Progenitor cell of endocrine pancreas (in vitro differentiated cells): ENCODE measurements at places on chromosomes 1 and 21.

- DNase-seq = no peak
Measured at GRCh38 chr1:1238702-1239178, 6.7 kb downstream of the B3GALT6 start.

DNA sequence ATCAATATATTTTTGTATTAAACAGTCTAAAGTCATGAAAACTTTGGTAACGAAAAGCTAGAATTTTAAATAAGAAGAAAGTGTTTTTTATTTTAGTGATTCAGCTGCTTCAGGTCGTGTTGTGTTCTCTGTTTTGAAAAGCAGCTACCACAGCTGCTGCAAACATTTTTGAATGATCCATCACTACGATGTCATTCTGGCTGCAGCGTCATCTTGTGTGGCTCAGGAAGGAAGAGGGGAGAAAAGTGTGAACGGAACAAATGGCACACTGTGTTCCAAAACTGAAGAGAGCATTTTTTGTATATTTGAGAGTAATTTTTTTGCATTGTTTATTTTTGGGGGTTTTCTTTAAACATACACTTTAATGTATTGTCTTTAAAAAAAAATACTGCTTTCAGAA is 323.0 kb upstream of the ADGRL2 start:
- no peak for DNase-seq

DNA sequence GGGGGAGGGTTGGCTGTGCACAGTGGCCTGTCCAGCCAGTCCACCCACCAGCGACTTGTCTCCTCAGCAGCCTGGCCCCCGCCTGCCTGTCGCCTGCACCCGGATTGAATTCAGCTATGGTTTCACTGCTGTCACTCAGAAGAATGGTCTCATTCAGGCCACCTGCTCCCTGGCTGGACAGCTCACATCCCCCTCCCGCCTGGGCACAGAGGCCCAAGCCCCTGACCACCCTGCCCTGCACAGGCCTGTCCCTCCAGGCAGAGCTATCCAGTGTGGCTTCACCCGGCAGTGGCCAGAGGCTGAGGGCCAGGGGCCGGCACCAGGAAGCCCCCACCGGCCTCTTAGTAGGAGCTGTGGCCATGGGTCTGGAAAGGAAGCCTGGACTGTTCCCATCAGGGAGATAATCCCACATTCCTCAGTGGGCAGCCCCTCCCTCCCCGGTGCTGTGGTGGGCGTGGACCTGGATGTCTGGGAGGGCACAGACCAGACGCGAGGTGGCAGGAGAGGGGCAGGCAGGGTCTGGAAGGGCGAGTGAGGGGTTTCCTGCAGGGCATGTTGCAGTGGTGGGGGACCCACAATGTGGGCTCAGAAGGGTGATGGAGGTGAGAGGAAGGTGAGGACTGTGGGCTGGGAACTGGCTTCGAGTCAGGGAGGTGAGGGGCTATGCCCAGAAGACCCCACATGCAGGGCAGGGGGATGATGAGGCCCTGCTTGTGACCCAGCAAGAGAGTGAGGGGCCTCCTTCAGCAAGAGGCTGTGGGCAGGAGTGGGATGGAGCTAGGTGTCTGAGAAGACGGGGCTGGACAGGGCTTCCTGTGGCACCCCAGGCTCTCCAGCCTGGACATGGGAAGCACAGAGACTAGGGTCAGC is 30.4 kb downstream of the WNT9A start:
- no peak for DNase-seq

GRCh38 chr1:35642471-35642955 is 1.2 kb upstream of the PSMB2 start:
- DNase-seq = no peak

DNA sequence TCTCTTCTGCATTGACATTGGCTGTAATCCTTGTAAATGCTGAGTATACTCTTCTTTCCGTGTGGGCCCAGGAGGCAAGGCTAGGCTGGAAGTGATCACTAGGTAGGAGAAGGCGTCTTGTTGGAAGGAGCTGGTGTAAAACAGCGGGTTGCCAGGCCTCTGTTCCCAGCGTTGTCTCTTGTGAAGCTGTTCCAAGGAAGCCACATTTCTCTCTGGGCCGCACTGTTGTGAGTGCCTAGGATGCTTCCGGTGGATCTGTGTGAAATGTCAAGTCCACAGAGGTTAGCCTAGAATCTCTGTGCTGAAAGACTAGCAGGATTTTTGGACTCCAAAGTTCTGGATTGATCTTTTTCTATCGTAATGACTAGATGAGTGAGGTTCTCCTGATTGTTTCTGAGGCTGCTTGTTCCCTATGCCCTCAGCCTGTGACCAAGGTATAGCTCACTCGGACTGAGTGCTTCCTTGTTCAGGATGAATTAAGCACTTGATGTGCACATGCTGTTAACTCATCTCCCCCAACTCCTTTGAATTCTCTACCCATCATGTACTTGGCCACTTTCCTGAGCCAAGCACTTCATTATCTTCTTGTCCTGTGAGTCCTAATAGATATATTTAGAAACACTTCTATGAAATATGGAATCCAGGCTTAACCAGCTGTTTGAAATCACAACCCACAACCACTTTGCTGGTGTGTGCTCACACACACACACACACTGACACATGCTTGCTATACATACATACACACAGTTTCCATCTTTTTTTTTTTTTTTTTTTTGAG is 63.3 kb downstream of the PBX1 start:
- DNase-seq = no peak

DNA sequence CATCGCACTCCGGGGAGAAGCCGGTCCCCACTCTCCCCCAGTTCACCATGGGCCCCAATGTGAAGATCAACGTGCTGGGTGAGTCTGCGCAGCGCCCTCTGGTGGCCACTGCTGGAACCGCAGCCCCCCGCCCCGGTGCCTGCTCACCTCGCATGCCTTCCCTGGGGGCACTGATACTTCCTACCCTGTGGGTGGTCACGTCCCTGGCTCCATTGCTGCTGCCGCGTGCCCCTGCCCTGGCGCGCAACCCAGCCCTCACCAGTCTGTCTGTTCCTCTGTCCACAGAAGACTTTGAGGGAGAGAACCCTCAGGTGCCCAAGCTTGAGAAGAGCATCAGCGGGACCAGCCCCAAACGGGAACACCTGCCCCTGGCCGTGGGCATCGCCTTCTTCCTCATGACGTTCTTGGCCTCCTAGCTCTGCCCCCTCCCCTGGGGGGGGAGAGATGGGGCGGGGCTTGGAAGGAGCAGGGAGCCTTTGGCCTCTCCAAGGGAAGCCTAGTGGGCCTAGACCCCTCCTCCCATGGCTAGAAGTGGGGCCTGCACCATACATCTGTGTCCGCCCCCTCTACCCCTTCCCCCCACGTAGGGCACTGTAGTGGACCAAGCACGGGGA is 7.6 kb downstream of the EFNA3 start:
- peak; percentile 84 for DNase-seq

- DNase-seq = no peak
Measured at GRCh38 chr1:192986110-192986747, 72.9 kb downstream of the UCHL5 start.

DNA sequence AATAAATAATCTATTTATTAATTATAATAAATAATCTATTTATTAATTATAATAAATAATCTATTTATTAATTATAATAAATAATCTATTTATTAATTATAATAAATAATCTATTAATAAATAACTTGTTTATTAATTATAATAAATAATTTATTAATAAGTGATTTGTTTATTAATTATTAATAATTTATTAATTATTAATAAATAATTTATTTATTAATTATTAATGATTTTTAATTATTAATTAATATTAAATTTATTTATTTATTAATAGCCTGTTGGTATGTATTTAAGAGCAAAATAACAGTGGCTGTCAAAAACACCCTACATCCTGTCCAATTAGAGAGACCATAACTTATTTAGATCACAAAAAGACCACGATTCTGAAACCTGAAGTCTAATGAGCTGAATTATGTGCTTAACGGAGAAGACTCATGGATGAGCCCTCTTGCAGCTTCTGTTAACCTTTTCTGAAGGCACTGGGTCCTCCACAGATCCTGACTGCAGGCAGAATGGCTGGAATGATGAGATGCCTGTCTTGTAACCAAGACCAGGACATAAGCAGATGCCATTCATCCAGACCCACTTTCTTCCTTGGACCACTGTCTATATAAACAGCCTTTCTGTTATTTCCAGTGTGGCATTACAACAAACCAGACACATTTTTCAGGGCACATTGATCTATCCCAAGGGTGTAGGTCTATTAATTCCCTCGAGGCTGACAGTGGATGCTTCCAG is 134.2 kb downstream of the SETD4 start:
- no peak for DNase-seq

GRCh38 chr21:16363100-16363499 is 633.3 kb downstream of the USP25 start:
- DNase-seq = no peak

- peak; percentile 69 for DNase-seq
Measured at GRCh38 chr21:34889676-34890469, 159.2 kb downstream of the RUNX1 start.

- DNase-seq = no peak
Measured at GRCh38 chr1:4107291-4107690, 207.2 kb upstream of the C1orf174 start.

GRCh38 chr1:93595266-93595665 is 86.4 kb downstream of the BCAR3 start:
- no peak for DNase-seq

DNA sequence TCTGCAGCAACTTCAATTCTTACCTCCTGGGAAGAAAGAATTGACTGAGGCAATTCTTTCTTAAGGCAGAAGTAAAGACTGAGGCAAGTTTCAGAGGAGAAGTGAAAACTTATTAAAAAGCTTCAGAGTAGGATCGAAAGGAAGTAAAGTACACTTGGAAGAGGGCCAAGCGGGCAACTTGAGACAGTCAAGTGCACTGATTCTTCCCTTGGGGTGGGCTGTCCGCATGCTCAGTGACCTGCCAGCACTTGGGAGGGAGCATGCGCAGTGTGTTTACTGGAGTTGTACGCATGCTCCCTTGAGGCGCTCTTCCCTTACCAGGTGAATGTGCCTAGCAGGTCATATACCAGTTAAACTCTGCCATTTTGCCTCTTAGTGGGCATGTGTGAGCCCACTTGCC is 55.3 kb upstream of the NBPF3 start:
- DNase-seq = no peak

- no peak for DNase-seq
Measured at GRCh38 chr21:30234643-30235042, 18.7 kb upstream of the CLDN8 start.

- DNase-seq = no peak
Measured at GRCh38 chr21:40013001-40013735, 145.9 kb downstream of the PCP4 start.

GRCh38 chr21:36696390-36697059 is 2.4 kb upstream of the SIM2 start:
- DNase-seq = no peak

DNA sequence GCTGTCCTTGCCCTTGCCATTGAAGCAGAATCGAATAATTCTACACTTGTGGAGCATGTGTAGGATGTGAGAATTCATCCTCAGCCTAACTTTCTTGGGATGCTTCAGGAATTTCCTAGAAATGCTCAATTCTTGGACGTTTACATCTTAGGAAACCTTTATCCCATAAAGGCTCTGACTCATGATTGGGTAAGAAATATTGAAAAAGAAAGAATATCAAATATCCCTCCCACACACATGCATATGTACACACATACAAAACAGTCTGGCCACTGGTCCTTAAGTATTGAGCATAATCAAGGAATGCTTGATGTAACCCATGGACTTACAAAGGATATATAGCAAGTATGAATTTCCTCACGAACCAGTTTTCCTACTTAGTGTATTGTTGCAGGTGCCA is 83.9 kb upstream of the IPO9 start:
- no peak for DNase-seq

- peak; percentile 64 for DNase-seq
Measured at GRCh38 chr1:35707601-35708440, 10.9 kb downstream of the C1orf216 start.

- DNase-seq = no peak
Measured at GRCh38 chr21:46226920-46227599, 1.5 kb downstream of the LSS start.

DNA sequence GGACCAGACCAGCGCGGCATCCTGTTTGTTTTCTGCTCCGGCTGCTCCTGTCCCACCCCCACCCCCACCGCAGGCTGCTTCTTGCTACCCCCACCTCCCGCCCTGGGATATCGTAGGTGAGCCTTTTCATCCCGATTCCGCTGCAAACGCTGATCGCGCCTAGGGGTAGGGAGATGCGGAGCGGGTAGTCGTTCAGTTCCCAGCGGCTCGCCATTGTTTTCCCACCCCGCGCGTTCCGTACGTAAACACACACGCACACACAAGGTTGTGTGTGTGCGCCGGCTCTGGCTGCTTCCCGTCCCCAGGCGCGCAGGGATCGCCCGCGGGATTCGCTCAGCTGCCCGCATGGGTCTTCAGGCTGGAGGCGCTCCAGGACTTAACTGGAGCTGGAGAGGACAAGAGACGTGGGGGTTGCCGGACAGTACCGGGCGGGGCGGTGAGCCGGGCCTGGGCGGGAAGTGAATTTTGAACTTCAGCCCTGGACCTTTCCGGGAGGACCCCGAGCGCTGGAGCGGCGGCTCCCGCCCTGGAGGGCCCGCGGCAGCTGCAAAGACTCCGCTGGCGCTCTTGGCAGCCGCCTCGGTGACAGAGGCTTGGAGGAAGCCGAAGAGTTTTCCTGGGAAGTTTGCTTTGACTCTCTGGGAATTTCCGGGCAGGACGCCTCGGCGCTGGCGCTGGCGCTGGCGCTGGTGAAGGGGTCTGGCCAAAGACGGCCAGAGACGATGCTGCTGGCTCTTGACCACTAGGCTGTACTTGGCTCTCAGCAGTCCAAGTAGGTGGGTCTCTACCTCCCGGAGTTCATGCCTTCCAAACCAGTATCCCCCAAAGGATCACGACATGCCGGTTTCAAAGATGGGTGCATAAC is 1.6 kb downstream of the SOX13 start:
- DNase-seq = peak; percentile 36

GRCh38 chr1:36803868-36804570 is 230.3 kb downstream of the GRIK3 start:
- DNase-seq = no peak

DNA sequence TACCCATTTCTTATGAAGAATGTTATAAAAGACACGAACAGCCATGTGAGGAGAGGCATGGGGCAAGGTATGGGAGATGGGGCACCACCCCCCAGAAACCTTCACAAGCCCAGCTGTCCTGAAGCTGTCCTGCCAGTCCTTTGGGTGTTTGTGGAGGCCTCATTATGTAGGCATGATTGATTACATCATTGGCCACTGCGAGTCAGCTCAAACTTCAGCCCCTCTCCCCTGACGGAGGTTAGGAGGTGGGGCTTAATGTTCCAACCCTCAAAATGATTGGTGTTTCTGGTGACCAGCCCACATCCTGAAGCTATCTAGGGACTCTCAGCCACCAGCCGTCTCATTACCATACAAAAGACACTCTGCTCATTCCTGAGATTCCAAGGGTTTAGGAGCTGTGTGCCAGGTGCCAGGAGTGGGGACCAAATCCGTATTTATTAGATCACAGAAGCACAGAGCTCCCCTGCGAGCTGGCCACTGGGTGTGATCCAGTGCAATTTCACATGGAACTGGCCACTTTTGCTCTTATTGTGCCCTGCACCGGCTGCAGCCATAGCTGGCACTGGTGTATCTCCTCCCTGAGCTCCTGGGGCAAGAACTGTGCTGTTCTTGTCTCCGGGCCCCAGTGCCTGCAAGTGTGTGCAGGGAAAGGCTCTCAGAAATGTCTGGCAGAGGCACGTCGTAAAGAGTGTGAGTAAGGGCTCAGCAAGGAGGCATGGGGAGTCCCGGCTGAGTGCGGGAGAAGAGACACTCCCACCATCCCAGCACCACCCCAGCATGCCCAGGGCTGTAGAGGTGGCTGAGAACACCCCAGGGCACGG is 10.5 kb downstream of the KIAA1614 start:
- DNase-seq = no peak
